H4 (cell line): ENCODE measurements at places on chromosomes 7 and 10.
A peak's percentile ranks its signal among the peaks of the same experiment; 100 is the strongest.

DNA sequence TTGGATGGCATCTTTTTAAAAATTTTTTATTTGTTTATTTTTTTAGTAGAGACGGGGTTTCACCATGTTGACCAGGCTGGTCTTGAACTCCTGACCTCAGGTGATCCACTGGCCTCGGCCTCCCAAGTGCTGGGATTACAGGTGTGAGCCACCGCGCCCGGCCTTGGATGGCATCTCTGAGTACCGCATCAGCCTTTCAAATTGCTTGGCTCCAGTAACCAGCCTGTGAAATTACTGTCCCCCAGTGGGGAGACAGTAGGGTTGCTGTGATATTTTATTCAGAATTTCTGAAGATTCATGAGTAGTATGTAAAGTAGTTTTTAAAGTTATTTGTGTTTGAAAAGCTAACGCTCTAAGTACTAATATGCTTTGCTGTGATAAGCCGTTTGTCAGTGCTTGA is 1.2 kb downstream of the NUB1 start:
- DNase-seq: no peak

DNA sequence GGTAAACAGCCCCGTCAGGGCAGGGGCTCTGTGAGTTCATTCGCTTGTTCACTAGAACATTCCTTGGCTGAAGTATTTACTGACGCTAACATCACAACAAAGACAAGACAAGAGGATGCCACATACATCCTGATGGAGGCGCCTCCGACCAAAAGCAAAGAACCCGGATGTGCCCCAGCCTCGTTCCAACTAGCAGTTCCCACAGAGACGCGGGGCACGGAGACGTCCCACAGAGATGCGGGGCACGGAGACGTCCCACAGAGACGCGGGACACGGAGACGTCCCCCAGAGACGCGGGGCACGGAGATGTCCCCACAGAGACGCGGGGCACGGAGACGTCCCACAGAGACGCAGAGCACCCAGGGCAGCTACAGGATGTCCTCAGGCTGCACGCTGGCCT is 35.4 kb upstream of the CFAP46 start:
- no peak for DNase-seq

DNA sequence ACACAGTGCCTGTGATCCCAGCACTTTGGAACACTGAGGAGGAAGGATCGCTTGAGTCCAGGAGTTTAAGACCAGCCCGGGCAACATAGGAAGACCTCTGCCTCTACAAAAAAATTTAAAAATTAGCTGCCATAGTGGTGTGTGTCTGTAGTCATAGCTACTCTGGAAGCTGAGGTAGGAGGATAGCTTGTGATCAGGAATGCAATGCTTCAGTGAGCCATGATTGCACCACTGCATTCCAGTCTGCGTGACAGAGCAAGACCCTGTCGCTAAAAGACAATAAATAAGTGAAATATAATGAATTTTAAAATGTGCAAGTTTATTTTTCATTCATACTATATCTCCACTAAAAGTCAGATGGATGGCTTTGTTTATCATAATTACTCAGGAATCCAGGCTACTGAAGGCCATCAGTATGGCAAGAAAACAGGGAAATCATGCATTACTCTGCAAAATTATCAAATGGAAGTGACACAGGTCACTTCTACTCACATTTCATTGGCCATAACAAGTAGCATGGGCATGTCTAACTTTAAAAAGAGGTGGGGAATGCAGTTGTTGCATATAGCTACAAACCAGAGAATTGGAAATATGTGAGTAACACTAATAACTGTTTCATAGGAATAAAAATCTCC is 32.9 kb upstream of the FAM3C start:
- DNase-seq: no peak

- peak; percentile 28 for DNase-seq
Measured at GRCh38 chr7:155858521-155859061, 46.3 kb upstream of the SHH start.

DNA sequence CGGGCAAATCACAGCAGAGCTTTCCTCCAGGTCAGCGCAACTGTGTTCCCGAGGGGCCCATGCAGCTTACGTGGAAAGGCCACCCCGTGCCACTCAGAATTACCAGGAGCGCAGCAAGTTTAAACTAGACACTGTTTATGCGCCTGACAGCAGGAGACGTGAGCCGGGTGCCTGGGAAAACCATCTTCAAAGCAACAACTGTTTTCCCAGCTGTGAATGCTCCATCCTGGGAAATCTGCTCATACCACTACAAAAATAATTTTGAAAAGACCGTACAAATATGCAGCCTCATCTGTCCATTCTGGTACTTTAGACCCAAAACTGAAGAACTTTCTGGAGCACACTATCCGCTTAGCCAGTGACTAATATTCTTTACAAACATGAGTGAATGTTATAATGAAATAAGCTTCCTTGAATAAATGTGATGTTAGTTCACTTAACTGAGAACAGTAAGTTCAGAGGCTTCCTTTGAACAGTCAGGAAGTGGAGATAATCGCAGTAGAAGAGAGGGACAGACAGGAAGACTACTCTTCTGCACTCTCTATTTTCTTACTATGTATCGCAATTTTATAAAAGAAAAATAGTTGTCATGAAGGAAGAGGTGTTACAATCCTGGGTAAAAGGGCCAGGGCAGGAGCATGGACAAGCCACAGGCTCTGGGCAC is 16.7 kb downstream of the GPER1 start:
- DNase-seq: no peak

DNA sequence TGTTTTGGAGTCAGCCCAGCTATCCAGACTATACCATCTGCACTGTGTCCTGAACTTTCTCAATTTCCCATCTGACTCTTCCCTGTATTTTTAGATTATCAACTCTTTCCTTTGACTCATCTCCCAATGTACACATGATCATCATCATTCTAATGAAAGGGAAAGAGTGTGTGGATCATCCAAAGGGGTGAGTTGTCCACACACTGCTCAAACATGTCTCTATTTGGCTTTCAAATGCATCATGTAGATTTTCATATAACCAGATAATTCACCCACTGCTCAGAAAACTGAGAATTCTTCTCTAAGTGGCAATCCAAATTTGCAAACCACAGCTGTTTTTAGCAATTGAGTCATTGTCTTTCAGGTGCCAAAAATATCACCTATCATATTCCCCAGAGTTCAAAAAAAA is 190.2 kb upstream of the HPS1 start:
- no peak for DNase-seq

DNA sequence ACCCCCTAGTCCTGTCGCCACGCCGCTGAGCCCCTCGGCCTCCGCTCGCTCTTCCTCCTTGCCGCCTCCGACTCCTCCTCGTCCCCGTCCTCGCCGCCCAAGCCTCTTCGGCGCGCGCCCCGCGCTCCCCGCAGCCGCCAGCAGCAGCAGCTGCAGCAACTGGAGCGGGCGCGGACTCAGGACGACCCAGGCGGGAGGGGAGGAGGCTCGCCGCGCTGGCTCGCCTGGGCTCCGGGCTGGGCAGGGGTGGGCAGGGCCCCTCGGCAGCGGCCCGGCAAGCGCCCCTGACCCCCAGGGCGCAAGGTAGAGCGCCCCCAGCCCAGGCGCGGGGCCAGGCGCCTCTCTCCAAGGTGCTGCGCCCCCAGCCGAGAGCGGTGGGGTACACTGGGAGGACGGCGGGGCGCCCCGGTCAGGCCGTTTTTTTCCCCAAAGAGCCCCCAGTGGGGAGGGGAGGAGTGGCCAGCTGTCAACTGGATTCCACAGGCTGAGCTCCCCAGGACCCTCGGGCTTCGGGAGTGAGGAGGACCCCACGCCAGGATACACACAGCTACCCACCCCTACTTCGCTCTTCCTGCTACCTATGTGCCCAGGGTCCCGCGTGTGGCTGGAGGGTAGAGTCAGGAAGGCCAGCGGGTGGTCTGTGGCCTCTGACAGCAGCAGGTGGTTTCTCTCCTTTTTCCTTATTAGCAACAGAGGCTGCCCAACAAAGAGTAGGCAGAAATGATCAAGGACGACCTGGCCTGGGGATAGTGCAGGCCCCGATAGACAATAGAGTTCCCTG is 903 bp upstream of the KCNMA1 start:
- DNase-seq: no peak

DNA sequence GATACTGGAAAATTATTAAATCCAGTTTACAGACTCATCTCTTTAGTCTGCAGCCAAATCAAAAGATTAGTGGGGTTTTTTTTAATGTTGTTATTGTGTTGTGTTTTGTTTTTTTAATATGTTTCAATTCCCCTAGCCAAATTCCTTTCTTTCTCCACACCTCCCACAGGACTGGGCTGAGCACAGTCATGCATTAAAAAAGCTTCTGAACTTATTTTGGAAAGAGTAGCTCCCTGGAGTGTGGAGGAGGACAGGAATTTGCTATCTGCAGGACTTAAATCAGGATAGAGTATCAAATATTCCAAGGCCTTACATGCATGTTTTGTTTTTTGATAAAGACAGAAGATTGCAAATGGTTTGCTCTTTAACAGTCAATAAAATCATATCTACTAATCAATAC is 90.7 kb downstream of the GNAI1 start:
- DNase-seq: no peak

DNA sequence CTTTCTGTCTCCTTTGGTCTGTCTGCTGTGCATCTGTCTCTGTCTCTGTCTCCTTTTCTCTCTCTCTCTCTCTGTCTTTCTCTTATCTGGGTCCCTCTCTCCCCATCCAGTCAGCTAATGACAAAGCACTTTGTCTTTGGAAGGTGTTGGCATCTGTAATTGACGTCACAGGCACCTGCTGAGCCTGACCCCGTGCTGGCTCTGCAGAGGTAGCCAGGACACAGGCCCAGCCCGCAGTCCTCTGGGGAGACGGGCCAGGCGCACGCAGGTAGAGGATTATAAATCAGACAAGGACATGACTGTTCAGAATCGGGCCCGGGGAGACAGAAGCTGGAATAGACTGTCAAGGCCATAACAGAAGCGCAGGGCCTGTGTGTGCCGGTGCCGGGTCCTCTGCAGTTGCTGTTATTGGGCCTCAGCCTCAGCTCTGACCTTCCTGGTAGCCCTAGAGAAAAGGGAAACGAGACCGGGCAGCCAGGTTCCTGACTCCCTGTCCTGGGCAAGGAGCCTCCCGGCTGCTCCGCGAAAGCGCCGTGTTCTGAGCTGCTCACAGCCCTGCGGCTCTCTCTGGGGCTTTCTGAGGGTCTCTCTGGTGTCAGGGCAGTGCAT is 10.7 kb upstream of the PSMG3 start:
- no peak for DNase-seq

GRCh38 chr10:5546891-5547680 is 22.3 kb downstream of the CALML3 start:
- no peak for DNase-seq

- DNase-seq: no peak
Measured at GRCh38 chr10:50314169-50315071, 63.1 kb upstream of the ASAH2 start.

DNA sequence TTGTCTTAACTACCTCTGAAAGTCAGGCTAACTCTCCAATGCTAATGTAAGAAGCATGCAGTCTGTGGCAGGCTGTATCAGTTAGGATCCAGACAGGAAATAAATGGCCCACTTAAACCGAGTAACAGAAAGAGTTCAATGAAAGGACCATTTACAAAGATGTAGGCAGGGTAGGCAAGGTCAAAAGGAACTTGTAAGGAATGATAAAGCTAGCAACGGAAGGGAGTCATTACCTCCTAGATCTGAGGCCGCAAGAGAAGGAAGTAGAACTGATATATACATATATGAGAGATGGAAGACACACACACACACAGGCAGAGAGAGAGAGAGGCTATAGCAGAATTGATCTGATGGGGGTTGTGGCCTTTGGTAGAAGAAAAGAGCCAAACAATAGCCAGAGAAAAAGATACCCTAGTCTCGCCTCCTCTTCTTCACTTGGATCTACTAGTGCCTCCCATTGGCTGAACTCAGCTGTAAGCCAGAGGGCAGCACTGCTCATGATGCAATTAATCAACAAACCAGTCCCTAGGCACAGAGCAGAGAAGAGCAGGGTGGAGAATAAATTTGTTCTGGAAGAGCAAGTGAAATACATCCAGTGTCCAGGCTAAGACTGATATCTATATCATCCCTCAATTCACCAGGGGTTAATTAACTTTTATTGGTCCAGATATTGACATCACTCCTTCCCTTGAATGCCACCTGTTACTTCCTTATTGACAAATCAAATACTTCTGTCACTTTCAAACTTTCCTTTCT is 91.2 kb downstream of the LSMEM1 start:
- DNase-seq: no peak

DNA sequence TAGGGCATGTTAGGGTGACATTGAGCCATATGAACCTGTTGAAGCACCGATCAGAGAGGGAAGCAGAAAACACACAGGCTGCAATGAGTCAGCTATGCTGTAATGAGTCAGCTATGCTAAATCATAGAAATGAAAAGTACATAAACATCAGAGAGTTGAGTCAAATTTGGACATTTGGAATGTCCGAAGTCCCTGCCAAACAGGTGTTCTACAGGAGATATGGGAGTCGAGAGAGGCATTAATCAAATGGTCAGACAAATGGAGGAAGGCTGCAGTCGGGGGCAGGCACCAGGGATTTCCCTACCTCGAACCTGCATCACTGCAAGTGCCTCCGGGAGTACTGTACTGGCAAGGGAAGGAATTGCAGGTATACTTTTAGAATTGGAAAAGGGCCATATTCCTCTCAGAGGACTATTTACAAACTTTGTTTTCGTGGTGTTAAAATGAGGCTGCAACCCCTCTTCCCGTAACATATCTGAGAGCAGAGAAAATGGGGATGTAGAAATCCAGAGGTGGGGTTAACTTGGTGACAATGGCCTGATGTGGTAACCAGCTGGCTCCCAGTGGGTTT is 8.8 kb upstream of the ZC3HAV1 start:
- DNase-seq: peak; percentile 56

- no peak for DNase-seq
Measured at GRCh38 chr7:84949501-84949900, 237.4 kb downstream of the SEMA3D start.

DNA sequence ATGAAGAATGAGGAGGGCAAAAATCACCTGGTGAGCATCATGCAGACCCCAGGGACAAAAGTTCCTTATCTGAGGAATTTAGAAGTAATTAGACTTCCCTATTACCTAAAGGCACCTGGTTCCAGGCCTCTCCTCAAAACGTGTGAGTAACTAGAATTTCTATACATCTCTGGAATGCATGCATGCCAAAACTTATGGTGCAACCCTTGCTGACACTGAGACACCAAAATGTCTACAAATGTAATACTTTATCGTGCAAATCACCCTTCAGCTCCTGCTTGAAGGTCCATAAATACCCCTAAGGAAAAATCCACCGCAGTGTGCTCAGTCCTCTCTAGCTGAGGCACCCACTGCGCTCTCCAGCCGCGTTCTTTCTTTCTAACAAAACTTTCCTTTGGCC is 84.2 kb downstream of the PAXIP1 start:
- DNase-seq: no peak

DNA sequence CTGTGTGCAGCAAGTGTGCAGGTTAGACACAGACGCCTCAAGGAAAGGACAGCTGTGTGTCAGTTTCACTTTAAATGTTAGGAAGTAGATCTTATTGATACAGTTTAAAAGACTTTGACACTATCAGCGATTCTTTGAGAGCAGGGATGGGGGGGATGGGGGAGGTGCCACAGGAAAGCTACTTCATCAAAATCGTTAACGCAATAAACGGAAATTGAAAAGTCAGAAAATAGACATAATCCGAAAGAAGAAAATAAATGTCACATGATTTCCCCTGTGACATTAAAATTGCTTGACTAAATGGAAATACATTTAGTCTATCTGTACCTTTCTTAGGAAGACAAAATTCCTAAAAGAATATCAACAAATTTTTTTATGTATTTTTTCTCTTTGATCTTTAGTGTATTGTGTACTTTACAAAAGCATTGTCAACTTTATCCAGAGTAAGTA is 476 bp upstream of the ZNF33B start:
- DNase-seq: no peak

- DNase-seq: no peak
Measured at GRCh38 chr10:34941471-34942357, 126.6 kb upstream of the PARD3 start.

GRCh38 chr10:94042001-94042833 is 48.5 kb downstream of the PLCE1 start:
- DNase-seq: peak; percentile 56
